ENCODE measurements at places on chromosomes 12 and 14.

DNA sequence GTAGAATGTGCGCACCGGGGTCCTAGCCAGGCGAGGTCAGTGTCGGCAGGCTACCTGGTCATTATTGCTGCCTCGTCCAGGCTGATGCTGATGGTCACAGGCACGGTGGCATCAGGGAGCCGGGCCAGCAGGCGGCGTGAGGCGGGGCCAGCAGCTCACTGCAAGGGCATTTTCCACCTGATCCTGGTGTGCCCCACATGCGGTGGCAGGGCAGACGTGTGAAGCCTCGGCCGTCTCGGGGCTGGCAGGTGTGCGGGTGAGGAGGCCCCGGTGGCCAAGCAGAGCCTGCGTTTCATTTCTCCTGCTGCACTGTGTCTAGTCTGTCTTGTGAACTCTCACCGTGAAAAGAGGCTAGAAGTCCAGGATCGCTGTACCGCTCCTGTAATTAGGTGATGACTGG is 12.0 kb upstream of the AMN start:
- DNase-seq = no peak

- DNase-seq = no peak
Observed at GRCh38 chr12:106093246-106093645, 45.5 kb downstream of the NUAK1 start.

- DNase-seq = no peak
Observed at GRCh38 chr14:65065719-65066118, 36.6 kb downstream of the MAX start.

DNA sequence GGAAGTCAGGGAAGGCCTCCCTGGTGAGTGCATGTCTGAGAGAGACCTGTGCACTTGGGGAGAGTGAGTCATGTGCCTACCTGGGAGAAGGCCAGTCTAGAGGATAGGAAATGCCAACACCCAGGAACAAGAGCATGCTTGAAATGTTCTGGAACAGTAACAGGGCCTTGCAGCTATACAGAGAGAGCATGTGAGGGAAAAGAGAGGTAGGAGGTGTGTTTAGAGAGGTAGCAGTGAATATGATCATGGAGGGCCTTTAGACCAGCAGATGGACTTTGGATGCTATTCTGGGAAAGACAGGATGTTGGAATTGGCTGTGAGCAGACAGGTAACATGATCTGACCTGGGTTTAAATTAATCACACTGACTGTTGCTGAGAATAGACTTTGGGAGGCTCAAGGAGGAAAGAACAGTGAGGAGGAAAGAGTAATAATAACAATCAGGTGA is 1143.6 kb downstream of the FLRT2 start:
- DNase-seq = no peak

GRCh38 chr12:5138256-5138655 is 94.6 kb downstream of the KCNA5 start:
- no peak for DNase-seq

DNA sequence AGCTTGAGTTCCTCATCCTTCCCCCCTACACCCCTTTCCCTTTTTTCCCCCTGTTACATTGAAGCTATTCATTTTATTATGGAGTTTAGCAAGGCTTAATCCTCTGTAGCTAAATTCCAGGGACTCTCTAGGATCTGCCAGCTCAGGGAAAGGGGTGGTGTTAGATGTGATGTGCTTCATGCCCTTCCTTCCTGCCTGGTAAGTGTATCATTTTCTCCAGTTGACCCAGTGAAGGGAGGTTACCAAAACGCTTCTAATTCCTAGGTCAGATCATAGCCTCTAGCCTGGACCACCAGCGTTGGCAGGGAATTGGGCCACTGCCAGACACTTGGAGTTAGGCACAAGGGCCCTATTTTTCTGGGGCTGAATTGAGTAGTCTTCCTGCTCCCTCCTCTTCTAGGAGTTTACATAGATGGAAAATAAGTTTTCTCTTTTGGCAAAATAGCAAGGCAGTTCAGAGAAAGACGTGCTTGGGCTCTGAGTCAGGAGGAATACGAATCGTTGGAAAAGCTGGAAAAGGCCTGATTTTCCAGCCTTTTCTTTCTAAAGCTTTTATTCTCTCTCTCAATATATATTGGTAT is 88.3 kb downstream of the NPAS3 start:
- DNase-seq = peak; percentile 89

DNA sequence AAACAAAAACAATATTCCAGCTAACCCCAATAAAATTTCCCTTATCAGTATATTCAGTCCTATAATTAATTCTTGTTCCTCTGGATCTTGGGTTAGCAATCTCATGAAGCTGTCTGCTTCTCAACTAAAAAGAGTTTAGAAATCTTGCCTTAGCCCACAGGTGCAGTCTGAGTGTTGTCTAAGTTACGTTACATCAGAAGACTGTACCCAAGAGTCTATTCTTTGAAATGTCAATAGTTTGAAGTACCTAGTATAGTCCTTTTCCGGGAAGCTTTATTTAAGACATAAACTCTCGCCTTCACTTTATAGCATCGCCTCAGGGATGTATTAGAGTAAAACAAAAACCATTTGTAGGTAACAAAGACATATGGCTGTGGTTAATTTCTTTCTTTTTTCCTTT is 465.1 kb downstream of the FUT8 start:
- no peak for DNase-seq

DNA sequence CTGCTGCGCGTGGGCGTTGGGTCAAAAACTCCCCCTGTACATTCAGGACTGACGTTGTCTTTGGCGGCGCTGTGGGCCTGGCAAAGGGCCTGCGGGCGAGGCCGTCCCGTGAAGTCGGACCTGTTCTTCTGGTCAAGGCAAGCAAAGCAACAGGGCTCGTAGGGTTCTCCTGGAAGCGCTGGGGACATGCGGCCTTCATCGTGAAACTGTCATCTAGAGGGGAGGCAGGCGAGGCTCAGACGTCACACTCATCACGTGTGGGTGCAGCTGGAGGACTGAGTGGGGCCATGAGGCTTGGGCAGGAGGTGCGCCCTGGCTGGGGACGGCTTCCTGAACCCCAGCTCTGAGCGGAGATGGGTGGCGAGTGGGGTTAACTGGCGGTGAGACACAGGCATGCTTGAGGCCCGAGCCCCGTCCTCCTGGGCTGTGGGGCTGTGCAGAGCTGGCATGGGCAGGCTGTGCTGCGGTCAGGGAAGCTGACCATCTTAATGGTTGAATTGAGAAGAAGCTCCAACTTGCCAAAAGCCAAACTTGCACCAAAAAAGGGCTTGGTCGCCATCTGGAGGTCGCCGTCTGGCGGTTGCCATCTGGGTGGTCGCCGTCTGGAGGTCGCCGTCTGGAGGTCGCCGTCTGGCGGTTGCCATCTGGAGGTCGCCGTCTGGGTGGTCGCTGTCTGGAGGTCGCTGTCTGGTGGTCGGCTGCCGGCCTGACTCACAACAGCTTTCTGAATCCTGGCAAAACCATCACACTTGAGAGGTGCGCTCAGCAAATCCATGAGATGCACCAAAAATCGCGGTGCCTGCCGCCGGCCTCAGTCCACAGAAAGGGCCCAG is 66.2 kb downstream of the NOC4L start:
- no peak for DNase-seq

DNA sequence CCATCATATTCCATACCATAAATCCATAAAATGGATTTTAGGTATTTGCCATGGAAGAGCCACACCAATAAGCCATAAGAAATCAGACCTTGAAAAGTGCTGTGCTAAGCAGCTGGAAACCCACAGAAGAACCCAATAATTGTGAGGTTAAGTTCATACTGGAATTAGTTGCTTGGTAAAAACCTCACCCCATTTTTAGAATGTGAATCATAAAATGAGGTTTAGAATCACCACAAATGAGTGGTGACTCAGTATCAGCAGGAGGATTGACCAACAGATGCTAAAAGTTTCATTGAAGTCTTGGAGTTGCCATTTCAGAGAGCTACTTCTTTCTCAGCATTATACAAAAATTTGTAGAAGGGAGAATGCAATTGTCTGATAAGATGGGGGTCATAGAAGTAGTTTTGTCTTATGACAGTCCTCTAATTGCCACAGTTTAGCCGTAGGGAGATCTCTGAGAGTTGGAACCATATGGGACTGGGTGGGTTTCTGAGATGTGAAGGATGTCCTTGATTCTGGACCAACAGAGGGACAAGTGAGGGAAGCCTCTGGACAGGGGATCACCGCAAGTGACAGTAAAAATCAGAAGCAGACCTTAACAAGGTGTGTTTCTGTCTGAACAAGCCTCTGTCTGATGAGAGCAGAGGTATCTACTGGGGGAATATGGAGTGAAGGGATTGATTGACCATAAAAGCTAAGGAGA is 1.4 kb upstream of the STON2 start:
- DNase-seq = no peak

GRCh38 chr12:23756416-23756815 is 193.1 kb downstream of the SOX5 start:
- no peak for DNase-seq

DNA sequence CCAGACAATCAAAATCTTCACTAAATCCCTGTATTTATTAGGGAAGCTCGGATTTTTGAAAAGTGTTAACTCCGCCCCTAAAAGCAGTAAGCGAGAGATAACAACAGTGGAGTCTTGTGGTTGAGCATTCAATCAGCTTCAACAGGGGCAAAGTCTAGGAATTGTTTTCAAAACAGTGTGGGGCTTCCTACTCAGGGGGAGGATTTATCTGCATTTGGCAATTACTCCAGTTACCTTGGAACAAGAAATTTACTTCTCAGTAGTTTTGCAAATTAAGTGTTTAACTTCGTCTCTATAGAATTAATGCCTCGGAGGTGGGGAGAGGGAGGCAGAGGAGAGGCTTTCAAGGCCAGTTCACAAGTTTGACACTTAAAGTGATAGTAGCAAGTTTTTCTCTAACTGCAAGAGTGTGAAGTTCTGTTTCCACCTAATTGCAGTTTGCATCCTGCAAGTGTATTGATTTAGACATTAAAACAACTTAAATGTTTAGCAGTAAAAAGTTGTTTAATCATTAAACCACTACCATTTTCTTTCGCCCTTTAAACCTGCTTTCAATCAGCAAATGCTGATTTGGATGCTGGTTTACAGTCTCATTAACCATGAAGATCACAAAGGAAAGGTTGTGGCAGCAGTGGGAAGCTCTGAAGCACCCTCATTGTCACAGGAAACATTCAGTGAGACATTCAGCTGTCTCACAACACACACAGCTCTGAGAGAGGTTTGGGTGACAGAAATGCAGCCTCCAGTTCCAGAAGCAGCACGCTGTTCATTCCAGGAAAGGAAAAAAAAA is 102.0 kb downstream of the HMGA2 start:
- no peak for DNase-seq

GRCh38 chr12:52531566-52532300 is 11.5 kb upstream of the KRT5 start:
- DNase-seq = no peak

DNA sequence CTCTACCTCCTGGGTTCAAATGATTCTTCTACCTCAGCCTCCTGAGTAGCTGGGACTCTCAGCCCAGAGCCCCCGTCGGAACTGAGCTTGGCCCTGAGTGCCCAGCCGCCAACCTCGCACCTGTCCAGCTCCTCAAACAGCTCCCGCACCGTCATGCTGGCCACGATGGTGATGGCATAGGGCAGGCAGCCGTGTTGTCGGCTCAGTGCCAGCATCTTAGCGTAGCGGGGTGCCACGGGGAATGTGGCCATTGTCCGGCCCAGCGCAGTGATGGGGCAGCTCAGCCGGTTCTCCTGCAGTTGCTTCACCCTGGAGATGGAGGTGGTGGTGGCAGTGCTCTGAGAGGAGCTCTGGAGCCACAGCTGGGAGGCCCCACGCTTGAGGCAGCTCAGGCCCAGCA is 32.4 kb downstream of the DHX37 start:
- no peak for DNase-seq

- DNase-seq = no peak
Observed at GRCh38 chr12:89083491-89083890, 268.8 kb downstream of the DUSP6 start.

GRCh38 chr12:49818241-49818895 is 9.8 kb downstream of the NCKAP5L start:
- no peak for DNase-seq

DNA sequence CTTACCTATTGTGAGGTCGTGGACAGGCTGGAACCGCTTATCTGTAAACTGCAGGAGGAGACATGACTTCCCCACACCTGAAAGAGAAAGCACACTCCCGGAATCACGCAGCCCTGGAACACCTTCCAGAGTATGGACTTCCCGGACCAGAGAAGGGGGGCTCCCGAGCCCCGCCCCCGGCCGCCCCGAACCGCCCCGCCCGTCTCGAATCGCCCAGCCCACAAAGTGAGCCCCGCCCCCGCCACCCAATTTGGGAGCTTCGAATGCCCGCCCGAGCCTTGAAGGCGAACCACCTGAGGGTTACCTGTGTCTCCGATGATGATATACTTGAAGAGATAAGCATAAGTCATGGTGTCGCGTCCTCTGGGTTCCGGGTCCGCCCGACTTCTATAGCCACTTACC is 235 bp downstream of the RAB2B start:
- no peak for DNase-seq

DNA sequence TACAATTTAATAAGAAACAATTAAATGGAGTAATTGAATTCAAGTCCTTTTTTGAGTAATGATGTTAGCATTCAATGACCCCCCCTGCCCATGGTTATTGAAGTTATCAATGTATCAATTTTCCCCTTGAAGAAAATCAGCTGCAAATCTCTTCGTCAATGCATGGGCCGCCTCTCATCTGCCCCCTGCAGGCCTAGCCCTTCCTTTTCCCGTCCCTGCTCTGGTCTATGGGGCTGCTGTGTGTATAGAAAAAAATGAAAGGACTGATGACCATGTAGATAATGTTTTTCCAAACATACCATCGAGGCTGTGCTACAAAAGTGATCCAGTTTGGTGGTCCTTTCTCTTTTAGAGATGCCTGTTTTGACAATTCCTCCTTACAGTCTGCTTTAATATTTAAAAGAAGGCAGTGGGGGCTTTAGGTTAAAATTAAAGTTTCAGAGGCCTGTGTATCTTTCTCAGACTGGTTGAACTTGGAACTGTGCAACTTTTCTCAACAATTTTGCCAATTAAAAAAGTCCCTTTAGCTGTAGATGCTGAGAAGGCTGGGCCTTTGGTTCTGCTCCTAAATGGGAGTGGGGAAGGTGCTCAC is 98.4 kb downstream of the APAF1 start:
- no peak for DNase-seq
